ENCODE measurements at places on chromosomes 7 and 10. TPM values are rescaled to one million over a fixed set of nuclear protein-coding genes. Genes with fewer than 3 reads are reported as not detected.

- DNase-seq = peak; percentile 77
Observed at GRCh38 chr7:106216923-106217542, 67.8 kb downstream of the NAMPT start.

The HOXA5 gene
- 5.8 TPM for total RNA-seq

DNA sequence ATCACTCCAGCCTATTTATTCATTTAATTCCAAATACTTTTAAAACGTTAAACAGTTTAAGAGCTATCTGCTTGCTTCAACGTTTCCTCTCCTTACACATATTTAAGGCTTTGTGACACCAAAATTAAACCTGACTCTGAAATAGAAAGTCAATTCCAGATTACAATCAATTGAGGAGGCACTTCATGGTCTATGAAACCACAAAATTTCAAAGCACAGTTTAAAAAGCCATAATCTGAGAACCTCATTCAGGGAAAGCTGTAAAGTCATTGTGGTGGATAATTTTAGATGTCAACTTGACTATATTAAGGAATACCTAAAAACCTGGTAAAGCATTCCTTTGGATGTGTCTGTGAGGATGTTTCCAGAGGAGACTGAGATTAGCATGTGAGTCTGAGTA is 6.2 kb downstream of the SNX13 start:
- DNase-seq = no peak

DNA sequence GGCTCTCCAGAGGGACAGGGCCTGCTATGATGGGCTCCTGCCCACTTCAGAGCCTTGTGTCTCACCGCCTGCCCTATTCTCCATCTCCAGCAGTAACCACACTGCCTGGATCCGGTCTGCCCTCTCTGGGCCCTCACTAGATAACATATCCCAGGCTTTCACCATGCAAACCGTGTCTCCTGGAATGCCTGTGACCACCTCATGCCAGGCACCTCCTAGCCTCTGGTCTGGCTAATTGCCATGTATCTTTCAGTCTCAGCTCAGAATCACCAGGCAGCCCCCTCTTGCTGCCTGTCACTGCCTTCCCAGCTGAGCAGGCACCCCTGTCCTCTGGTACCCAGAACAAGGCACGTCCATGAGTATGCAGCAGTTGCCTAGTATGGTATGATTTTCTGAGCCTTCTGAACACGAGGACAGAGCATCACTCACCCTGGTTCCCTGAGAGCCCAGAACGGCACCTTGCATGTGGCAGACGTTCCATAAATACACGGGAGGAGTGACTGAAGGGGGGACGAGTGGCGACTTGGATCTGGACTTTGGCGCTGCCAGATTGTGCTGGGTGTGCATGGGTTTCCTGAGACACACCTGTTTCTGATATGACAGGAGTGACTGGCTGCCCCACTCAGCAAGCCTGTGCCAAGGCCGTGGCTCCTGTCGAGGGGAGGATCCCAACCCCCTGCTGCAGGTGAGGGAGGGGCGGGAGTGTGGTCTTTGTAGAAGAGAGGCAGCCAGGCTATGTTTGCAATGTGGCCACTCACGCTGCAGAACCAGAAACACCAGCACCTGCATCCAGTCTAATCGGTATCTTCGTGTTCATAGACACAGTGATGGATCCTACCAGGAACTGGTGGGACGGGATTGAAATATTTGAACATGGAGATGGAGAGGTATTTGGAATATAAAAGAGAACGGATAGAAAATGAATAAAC is 95.2 kb downstream of the VOPP1 start:
- no peak for DNase-seq

The LEP gene
- 1.1 TPM for total RNA-seq

DNA sequence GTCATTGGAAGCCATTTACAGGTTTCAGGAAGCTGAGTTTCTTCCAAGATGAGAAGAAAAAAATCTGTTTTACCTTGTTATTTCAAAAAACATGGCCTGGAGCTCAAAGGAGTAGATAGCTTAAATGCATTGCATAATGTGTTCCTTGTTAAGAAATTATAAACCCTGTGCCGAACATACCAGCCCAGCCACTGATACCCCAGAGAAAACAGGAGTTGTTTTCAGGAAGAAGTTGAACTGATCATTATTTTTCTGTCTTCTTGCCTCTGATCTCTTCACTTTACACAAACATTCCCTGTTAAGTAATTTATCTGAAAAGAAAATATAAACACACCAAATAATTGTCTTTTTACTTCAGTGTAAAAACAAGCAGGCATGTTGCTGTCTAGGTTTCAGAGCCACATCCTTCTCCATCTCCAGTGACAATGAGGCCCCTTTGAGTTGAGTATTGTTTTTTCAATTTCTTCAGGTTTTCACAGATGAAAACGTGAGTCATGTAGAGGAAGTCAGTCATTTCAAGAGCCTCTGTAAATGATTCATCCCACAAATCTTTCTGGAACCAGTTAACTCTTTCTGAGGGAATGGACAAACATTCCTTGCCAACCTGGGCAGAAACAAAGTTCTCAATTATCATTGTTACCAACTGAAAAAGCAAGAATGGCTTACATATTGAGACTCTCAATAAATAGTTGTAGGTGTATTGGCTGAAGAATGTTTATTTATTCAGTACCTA is 244.2 kb downstream of the IPMK start:
- DNase-seq = no peak

DNA sequence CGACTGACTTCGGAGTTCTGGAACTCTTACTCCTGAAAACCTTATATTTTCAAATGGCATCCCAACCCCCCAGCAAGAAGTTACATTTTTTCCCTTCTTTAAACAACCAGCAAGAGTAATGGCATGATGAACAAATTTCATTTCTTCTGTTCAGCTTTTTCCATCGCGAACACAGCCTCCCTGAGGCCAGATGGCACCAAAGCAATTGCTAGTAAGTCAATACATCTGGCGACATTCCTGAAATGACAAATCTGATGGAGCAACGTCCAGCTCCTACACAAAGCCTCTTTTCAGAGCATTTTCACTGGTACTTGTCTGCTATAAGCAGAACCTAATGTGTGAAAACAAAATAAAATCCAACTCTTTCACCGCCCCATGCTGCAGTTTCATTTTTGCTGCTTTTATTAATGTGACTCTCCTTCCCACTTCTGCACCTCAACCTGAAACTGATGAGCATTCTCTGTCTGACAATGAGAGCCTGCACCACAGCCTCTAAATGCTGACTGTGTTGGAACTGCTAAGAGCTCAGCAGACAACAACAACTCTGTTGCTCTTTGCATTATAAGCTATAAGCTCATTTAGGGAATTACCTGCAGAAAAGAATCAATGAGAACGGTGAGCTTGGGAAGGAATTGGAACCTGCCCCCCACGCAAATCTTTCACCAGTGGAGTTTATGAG is 229.8 kb downstream of the FGFR2 start:
- no peak for DNase-seq

DNA sequence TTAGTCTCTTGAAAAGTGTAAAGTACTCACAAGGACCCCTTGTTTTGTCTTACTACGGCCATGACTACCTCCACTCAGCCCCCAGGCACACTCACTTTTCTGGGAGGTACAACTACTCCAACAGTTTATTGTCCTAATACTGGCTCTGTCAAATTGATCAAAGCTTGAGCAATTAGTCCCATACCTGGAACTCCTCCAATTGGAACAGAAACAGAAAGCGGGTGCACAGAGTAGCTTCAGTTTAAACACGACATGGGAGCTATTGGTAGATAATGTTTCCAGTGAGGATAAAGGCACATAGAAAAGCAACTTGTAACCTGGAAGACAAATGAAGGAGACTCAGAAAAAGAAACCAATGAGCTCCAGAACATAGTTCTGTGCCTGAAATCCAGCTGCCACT is 7.7 kb upstream of the GPR37 start:
- DNase-seq = no peak

- peak; percentile 60 for DNase-seq
Observed at GRCh38 chr7:64890761-64891362, 12.2 kb upstream of the ZNF273 start.

The LRIT1 gene
- not detected for total RNA-seq

- DNase-seq = no peak
Observed at GRCh38 chr10:8104005-8104404, 49.5 kb downstream of the GATA3 start.

DNA sequence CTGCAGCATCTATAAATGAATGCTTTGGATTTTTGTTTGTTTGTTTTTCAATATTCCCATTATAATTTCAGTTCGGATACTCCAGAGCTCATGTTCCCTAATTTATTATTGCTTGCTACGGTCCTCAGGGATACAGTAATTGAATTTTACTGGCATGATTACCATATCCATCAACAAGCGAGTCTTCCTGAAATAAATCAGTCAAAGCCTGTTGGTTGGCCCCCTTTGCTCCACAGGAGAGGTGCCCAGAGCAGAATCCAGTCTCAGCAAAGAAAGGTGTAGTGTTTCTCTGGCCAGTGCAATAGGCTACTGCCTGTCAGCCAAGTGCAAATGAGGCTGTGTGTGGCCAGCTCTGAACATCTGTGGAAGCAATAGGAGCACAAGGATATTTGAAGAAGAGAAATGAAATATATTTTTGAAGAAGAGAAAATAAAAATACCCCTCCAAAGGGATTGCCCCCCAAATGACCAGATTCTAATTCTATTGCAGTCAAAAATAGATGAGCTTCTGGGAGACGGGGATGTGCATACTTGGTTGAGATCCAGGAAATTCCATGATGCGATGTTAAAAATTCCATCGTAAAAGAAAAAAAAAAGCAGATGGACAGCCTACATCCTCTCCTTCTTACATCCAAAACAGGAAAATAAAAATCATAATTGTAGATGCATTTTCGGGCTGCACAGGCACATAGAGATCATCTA is 18.1 kb downstream of the TRIL start:
- no peak for DNase-seq

- no peak for DNase-seq
Observed at GRCh38 chr7:4134631-4135030, 547.5 kb upstream of the FOXK1 start.

DNA sequence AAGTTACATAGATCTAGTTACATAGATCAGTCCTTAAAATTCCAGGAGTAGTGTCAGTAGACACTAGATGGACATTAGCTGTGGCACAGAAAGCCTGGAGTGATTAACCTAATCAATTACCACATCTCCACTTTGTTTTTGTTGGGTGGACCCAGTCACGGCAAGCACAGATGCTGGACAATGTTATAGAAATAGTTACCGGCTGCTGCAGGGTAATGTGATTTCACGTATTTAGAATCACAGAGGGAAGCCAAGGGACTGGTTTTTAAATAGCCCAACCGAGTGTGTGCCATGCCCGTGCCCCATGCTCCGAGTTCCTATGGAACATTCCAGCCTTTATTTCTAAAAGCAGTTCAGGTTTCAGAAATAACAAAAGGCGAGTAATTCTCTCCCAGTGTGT is 2.8 kb downstream of the LGI1 start:
- no peak for DNase-seq

The ANKRD61 gene
- total RNA-seq = not detected

DNA sequence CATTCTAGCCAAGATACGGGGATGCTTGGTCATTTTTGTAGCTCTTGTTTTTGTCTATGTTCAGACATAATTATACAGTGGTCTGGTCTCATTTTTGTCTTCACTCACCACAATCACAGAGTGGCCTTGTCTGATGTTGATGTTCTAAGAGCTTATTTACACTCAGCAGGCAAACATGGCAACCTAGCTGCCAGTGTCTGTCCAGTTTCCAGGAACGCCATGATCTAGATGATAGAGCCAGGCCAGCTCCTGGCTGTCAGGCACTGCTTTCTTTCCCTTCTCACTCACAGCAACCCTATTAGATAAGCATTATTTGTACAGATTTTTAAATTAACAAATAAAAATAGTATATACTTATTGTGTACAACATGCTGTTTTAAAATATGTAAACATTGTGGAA is 98.6 kb upstream of the PHF14 start:
- no peak for DNase-seq

DNA sequence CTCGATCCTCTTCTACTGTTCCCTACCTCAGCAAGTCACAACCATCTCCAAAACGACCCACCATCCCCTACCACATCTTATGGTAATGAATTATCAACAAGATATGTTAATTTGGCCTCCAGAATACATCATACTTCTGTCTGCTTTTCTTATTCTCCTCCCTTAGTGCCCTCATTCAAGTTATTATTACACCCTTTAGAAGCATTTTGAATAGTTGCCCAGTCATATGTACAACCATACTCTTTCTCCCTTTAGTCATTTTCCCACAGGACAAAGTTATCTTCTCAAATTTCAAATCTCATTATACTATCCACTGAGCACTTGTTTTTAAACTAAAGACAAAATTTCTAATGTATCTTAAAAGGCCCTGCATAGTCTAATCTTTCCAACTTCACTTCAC is 71.0 kb downstream of the GNAT3 start:
- no peak for DNase-seq

The TACC2 gene
- 191 TPM for total RNA-seq

DNA sequence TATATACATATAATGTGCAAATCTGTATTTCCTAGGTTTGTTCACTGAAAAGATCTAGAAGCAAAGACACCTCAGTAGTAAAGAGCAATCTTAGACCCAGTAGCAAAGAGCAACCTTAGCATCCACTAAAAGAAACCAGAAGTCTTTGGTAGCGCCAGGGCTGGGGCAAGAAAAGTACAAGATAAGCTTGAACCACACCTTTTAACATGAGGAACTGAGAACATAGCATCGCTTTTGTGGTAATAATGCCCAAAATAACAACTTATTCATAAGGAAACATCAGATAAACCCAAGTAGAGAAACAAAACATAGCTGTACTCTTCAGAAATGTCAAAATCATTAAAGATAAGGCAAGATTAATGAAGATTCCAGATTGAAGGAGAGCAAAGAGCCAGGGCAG is 173.4 kb downstream of the IMMP2L start:
- DNase-seq = no peak

The CCDC172 gene
- total RNA-seq = not detected

DNA sequence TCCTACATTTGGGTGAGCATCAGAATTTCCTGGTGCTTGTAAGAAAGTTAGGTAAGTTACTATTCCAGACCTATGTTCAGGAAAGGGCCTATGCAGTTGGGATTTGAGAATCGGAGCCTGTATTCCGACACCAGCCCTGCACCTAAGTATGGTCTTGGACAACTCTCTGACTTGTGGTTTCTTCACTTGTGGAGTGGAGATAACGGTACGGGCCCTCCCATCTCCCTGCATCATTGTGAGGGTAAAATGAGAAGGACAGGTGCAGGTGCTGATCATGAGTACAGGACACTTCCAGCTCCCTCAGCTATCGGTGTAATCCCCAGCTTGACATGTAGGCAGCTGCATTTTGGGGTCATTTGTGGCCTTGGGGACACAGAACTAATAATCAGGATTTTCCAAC is 138.3 kb upstream of the NAMPT start:
- no peak for DNase-seq

The ADRA2A gene
- total RNA-seq = 9.7 TPM

The CTAGE15 gene
- not detected for total RNA-seq

- no peak for DNase-seq
Observed at GRCh38 chr10:128362514-128362913, 236.3 kb upstream of the MKI67 start.

All from lower leg skin (tissue), 4 donors.